Activated CD8-positive, alpha-beta memory T cell treated with anti-CD3 and anti-CD28 coated beads for 1 hour (primary cell): ENCODE measurements at places on chromosomes 3 and 15.

DNA sequence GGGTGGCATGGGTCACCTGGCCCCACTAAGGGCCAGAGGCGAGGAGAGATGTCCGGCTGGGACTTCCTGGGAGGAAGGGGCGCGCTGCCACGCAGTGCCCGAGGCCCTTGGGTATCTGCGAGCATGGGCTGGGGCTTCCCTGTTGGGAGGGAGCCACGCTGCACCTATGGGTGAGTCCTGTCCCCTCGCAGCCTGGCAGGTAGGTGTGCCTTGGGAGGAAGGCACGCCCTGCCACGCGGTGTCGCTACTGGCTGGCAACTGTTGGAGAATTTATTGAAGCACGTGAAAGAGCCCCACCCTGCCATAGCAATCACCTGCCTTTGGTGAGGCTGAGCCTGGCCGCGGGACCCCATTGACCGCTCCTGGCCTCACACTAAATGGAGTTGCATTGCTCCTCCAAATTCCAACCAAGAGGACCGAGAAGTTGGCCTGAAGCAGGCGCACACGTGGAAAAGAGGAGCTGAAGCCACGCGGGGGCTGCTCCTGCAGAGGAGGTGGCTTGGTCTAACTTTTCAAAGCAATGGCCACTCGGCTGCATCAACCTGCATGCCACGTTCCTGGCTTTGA, 134.2 kb downstream of the TJP1 start:
- no peak for DNase-seq

- DNase-seq: no peak
Observed at GRCh38 chr15:45268135-45268534, 16.1 kb downstream of the SLC28A2 start.

GRCh38 chr3:119310071-119310470, 15.9 kb downstream of the ARHGAP31 start:
- DNase-seq: no peak

DNA sequence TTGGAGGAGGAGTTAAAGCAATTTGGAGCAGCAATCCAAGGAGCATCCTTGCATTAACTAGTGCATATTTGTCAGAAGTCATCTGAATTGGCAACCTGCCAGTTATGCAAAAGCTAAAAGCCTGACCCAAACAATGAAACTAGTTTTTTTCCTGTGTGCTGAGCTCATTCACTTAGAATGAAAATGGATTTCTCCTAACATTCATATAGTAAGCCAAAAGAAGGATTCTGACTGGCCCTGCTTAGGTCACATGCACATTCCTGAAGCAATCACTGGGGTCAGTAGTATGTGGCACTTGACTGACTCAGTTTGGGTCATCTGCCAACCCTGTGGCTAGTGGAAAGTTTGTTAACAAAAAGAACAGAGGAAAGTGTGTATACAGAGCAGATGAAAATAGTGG, 30.5 kb downstream of the OXSM start:
- no peak for DNase-seq

- no peak for DNase-seq
Observed at GRCh38 chr3:59234884-59235633, 185.2 kb upstream of the CFAP20DC start.

GRCh38 chr15:89447676-89448075, 48.7 kb downstream of the RHCG start:
- no peak for DNase-seq

GRCh38 chr15:79099692-79100091, 9.1 kb upstream of the RASGRF1 start:
- no peak for DNase-seq

GRCh38 chr3:194382892-194383223, 13.3 kb upstream of the LRRC15 start:
- DNase-seq: no peak

GRCh38 chr15:49964551-49964950, 154.5 kb downstream of the ATP8B4 start:
- DNase-seq: no peak

DNA sequence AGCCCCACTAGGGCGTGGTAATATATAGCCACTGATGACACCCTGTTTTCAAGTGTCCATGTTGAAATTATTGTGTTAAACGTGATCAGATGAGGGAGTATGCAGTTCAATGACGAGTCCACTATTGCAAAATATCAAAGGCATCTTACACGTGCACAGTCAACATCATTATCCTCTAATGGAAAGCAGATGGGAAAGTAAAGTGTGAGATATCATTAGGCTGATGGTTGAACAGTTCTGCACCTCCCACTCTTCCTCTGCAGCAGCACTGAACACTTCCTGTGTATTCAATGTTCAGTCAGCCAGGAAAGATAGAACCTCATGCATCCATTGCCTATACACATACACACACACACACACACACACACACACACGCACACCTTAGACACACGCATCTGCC, 431.8 kb upstream of the CCDC54 start:
- DNase-seq: no peak

DNA sequence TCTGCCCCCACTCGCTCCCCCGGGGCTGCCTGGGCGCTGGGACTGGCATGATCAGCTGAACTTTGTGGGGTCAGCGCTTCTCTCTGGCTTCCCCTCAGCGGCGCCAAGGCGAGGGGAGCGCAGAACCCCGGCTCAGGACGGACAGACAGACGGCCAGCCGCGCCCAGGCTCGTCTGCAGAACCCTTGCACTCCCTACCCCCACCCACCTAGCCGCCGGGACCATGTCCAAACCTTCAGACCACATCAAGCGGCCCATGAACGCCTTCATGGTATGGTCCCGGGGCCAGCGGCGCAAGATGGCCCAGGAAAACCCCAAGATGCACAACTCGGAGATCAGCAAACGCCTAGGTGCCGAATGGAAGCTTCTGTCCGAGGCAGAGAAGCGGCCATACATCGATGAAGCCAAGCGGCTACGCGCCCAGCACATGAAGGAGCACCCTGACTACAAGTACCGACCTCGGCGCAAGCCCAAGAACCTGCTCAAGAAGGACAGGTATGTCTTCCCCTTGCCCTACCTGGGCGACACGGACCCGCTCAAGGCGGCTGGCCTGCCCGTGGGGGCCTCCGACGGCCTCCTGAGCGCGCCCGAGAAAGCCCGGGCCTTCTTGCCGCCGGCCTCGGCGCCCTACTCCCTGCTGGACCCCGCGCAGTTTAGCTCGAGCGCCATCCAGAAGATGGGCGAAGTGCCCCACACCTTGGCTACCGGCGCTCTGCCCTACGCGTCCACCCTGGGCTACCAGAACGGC, 621 bp downstream of the SOX14 start:
- no peak for DNase-seq
